ENCODE measurements at places on chromosomes 12 and 14.

GRCh38 chr12:16610743-16611142 is 4.8 kb upstream of the LMO3 start:
- no peak for DNase-seq

GRCh38 chr14:62692490-62693106 is 352.7 kb downstream of the KCNH5 start:
- no peak for DNase-seq

DNA sequence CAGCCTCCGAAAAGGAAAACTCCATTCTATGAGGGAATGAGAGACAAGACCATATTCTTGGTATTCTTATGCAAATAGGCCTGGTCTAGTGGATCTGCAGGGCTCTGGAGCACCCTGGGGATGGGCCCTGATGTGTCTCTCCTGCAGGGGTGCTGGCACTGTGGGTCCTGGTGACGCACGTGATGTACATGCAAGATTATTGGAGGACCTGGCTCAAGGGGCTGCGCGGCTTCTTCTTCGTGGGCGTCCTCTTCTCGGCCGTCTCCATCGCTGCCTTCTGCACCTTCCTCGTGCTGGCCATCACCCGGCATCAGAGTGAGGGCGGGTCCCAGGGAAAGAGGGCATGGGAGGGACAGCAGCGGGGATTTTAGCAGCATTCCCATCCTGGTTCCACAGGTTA is 5.8 kb downstream of the SLC48A1 start:
- DNase-seq = no peak

DNA sequence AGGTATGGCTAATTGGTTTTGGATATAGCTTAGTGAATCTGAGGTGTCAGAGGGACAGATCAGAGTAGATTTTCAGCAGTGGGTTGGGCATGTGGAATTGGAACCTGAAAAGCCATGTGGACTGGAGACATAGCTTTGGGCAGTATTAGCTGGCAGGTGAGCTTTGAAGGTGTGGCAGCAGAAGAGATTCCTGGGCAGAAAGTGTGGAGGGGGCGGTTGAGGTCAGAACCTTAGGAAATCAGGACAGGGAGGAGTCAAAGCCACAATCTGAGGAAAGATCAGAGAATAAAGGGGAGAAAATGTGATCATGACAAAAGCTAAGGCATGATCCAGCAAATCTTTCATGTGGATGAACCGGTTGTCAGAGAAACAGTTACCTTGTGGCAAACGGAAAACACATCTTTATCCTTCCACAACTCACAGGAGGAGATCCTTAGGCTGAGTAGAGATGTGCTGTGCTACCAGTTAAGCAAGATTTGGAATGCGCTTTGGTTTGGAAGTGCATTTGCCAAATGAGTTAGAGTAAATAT is 56.4 kb downstream of the PTGER2 start:
- DNase-seq = no peak

DNA sequence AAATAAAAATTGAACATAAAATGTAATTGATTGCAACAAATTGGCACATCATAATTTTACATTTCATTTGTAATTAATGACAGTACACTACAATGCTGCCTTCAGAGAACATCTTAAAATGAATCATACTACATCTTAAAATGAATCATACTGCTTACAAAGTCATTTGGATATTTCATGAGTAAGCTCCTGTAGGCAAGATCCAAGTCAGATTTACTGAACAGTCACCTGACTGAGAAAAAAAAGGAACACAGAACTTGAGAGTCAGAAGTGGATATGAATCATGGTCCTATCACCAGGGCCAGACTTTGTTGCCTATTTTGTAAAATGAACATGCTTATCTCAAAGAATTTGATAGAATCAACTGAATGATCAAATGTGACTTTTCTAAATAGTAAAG is 32.7 kb upstream of the FBLN5 start:
- DNase-seq = no peak

GRCh38 chr14:63212209-63212608 is 8.0 kb downstream of the RHOJ start:
- no peak for DNase-seq

DNA sequence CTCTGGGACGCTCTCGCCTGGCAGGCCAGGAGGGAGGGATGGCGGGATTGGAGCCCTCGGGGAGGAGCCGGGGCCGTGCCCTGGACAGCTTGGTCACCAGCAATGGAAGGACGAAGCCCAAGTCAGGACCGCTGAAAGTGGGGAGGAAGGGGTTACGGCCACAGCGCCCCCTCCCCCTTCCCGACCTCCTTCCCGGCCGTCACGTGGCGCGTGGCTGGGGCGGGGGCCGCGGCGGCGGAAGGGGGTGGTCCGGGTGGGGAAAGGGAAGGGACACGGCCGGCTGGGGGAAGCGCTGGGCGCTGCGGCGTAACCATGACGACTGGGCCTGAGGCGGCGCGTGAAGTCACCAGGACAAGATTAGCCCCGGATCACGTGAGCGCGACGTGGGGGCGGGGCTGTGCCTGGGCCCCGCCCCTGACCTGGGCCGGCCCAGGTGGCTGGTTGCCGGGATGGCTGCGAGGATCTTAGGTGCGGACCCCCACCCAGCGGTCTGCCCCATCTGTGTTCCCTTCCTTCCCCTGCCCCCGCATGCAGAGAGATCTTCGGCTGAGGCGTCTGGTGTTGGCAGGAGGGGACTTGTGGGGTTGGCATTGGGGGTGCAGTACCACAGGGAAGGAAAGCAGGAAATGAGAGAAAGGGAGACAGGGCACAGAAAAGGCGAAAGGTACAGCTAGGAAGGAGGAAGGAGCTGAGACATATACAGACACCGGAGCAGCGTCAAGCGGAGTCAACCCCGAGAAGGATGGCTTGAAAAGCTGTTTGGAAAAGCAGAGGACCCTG is 6.2 kb downstream of the MAP3K12 start:
- peak; percentile 82 for DNase-seq

DNA sequence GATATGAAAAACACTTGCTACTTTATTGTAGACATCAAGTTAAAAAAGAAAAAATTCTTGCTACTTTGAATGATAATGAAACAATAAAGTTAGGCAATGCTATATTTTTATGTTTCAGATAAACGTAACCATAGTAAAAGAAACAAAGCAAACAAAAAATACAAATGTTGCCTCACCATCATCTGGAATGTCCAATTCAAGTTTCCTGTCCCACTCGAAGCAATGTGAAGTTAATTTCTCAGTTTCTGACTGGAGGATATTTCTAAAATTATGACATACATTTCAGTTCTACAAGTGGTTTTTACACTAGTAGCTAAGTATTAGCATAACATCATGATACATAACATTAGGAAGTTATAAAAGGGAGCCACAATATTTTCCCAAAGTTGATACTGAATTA is 20.9 kb downstream of the DLGAP5 start:
- no peak for DNase-seq

DNA sequence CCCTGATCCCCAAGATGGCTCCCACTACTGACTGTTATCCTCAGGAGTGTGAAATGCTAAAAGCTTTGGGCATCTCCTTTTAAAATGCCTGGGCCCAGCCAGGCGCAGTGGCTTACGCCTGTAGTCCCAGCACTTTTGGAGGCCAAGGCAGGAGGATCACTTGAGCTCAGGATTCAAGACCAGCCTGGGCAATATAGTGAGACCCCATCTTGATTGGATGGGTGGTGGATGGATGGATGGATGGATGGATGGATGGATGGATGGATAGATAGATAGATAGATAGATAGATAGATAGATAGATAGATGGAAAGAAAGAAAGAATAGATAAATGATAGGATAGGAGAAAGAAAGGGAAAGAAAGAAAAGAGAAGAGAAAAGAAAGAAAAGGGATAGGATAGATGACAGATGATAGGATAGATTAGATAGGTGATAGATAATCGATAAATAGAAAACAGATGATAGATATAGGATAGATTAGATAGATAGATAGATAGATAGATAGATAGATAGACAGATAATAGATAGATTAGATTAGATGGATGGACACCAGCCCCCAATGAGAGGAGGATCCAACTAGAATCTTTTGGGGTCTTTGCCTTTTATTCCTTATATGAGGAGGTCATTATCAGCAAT is 9.5 kb downstream of the P2RX4 start:
- DNase-seq = no peak

- no peak for DNase-seq
Observed at GRCh38 chr12:65892841-65893251, 68.6 kb downstream of the HMGA2 start.

DNA sequence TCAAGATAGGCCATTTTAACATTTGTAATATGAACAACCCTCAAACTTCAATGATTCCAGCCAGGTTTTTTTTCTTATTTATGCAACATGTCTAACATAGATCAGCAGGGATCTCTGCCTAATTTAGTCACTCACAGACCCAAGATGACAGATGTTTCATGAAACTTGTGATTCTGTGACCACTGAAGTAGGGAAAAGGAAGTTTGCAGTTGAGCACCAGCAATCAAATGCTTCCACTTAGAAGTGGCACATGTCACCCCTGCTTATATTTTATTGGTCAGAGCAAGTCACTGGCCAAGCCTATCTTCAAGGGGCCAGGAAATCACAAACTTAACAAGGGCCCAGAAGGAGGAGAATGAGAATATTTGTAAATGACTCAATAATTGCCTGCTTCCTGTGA is 150.6 kb downstream of the BCAT1 start:
- no peak for DNase-seq

DNA sequence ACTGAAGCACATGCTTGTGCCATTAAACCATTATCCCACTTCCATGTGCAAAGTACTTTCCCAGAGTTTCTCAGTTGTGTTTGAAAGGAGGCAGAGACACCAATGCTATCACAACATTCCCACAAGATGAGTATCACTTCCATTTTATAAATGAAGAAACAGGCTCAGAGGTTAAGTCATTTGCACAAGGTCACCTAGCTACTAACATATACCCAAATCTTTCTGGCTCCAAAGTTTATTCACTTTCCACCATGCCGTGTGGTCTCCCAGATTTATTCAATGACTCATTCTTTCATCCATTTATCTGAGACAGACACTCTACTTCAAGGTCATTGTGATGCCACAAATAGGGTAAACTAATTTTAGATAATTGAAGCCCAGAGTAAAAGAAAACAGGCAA is 9.4 kb downstream of the ART4 start:
- no peak for DNase-seq

DNA sequence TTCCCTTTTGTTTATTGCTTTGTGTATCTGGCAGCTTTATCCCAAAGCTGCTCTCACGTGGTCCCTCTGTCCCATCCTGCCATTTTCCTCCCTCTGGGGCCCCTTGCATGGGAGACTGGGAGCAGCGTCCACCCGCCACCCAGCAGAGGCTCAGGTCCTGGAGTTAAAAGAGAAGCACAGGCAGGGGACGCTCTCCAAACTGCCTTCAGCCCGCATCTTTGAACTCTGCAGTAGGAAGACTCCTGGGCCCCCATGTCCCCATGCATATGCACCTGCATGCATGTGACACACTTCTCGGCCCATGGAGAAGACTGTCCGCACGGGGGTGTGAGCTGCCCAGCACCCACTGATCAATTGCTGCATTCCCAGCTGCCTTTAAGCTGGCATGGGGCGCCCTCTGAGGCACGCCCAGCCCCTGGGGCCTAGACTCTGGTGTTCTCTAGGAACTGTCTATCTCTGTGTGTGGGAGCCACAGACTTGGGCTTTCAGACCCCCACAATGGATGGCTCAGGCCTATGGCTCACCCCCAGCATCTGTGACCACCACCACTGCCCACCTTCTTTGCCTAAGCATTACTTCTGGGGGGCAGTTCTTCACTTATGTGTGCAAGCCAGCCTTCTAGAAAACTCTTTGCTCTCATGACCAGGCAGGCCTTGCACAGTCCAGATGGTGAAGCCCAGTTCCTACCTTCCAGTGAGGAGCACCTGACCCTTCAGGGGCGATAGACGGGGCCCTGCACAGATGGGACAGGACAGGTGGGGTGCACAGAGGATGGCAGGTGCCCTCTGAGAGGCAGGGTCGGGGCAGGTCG is 96.1 kb upstream of the DIO3 start:
- no peak for DNase-seq

DNA sequence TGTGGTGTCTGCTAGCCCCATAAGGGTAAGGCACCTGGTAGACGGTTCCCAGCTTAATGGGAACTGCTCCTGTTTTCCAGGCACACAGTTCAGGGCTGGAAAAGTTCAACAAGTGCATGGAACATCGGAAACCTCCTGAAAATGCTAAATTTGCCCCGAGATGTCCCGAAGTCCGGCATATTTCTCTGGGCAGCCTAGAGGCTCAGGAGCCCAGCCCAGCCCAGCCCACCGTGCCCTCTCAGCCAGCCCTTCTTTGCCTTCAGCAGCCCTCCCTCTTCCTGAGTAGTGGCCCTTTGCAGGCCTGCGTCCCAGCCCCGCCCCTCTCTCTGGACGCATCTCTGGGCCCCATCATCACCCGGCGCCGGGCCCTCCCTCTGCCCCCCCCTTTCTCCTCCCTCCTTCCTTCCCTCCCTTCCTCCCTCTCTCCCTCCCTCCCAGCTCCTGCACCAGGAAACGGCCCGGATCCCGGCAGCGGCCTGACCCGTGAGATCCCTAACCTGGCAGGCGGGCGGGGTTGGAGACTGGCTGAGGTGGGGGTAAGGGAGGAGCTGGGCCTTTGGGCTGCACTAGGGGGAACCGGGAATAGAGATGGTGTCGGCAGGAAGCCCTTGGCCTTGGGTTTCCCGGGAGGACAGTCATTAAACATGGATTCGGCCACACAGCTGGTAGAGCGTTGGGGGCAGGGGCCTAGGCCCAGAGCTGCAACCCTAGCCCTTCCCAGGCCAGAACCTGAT is at the start of gene BCL2L2:
Gene BCL2L2, plus strand, starts transcription at position 422 of the 734 bp plus-strand sequence. CDS start 935 bp downstream, outside the sequence.
- no peak for DNase-seq

Measured in activated CD4-positive, alpha-beta T cell treated with anti-CD3 and anti-CD28 coated beads, Interleukin-2, amount 50 U/mL, for 1 hour (primary cell).